ENCODE measurements at places on chromosomes 11 and 22. TPM values are rescaled to one million over a fixed set of nuclear protein-coding genes. Genes with fewer than 3 reads are reported as not detected.

Gene MS4A6A
- total RNA-seq, result not detected

Gene GUCY1A2
- 0.58 TPM for total RNA-seq

Gene APOL1
- 0.12 TPM for total RNA-seq

Gene SART1
- 63.5 TPM for total RNA-seq

GRCh38 chr11:105823495-105824033 is 198.5 kb downstream of the MSANTD4 start:
- H3K4me1 ChIP-seq, result no peaks in the 10 kb centered on the region
- H3K36me3 ChIP-seq, result no peaks in the 10 kb centered on the region
- no peaks in the 10 kb centered on the region for H3K27me3 ChIP-seq
- H3K27ac ChIP-seq, result no peak overlapping the region
- DNase-seq, result no peak

DNA sequence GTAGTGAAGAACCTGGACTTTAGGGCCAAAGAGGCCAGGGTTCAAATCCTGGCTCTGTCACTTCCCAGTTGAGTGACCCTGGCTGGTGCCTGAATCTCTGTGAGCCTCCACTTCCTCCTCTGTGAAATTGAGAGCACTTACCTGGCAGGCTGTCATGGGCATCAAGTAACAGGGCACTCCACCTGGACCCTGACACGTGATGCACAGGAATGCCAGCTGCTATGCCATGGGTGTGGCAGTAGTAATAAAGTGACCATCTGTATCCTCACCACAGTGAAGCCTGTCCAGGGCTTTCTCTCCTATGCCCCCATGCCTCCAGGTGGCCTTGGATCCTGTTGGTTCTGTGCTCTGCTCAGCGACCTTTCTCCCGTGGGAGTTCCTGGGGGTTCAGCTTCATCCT is 29.8 kb upstream of the PPP6R3 start:
- H3K4me1 ChIP-seq, result peaks cover 8% of the 10 kb centered on the region
- peaks cover 83% of the 10 kb centered on the region for H3K36me3 ChIP-seq
- no peak overlapping the region for H3K27ac ChIP-seq
- no peak for DNase-seq
- H3K4me3 ChIP-seq, result no peak overlapping the region

GRCh38 chr11:98600786-98601773 is 419.7 kb upstream of the CNTN5 start:
- no peak for DNase-seq

GRCh38 chr11:16873289-16873688 is 134.8 kb downstream of the C11orf58 start:
- no peaks in the 10 kb centered on the region for H3K36me3 ChIP-seq
- no peak for DNase-seq
- H3K27ac ChIP-seq, result no peak overlapping the region
- peaks cover 23% of the 10 kb centered on the region for H3K27me3 ChIP-seq
- H3K4me1 ChIP-seq, result no peaks in the 10 kb centered on the region
- no peak overlapping the region for H3K4me3 ChIP-seq

DNA sequence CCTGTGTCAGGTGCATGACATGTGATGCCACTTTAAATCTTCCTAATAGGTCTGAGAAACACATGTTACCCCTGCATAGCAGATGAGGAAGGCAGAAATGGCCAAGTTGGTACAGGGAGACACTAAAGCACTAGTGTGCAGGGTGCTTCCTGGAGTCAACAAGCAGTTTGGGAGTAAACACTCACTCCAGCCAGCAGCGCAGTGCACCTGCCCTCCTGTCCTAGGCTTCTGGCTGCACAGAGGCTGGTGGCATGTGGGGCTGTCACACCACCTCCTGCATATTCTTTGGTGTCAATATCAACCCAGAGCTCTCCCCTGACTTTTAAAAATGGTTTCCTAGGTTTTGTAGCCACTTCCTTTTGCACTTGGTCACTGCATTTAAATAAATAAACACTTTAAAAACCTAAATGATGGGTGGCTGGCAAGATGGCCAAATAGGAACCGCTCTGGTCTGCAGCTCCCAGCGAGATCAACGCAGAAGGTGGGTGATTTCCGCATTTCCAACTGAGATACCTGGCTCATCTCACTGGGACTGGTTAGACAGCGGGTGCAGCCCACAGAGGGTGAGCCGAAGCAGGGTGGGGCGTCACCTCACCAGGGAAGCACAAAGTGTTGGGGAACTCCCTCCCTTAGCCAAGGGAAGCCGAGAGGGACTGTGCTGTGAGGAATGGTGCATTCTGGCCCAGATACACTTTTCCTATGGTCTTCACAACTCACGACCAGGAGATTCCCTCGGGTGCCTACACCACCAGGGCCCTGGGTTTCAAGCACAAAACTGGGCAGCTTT is 33.5 kb downstream of the GAB4 start:
- no peaks in the 10 kb centered on the region for H3K4me1 ChIP-seq
- peaks cover 5% of the 10 kb centered on the region for H3K27me3 ChIP-seq
- H3K27ac ChIP-seq, result no peak overlapping the region
- no peaks in the 10 kb centered on the region for H3K36me3 ChIP-seq

DNA sequence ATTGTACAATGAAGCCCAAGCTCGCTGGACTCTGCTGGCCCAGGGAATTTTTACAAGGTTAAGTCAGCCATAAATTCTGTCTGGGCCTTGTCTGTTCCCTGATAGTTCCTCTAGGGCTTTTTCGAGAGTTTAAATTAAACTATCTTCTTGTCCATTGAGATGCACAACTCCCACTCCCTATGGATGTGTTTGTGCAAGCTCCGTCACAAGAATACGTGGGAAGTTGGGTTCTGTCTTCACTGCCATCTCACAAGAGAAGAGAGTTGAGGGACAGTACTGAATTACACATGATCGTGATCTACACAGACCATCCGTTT is 153.6 kb upstream of the TTC12 start:
- no peaks in the 10 kb centered on the region for H3K27me3 ChIP-seq
- H3K4me1 ChIP-seq, result peaks cover 32% of the 10 kb centered on the region
- no peak for DNase-seq
- no peaks in the 10 kb centered on the region for H3K36me3 ChIP-seq
- H3K4me3 ChIP-seq, result no peak overlapping the region
- H3K27ac ChIP-seq, result no peak overlapping the region

DNA sequence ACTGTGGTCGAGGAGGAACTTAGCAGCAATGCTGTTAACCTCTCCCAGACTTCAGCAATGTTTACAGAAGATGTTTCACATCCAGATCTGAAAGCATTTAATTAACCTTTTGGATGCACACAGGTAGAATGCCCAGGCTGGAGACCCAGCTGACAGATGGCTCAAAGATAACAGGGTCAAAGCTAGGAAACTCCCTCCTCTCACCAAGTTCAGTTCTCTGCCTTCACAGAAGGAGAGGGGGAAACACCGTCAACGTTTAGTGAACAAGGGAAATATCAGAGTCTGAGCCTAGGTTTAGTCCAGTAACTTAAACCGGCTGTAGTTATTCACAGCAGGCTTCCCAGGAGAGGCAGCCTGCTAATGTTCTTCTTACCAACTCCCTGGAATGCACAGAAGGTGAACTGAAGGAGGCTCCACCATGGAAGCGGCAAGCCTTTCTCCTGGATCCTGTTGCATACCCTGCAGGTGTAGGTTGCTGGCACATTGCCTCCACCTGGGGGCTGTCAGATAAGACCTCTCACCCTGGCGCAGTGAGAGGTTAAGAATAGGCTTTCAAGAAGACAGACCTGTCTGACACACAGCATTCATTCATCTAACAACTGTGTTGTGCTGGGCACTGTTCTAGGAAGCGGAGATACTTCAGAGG is 23.5 kb upstream of the ANKK1 start:
- H3K4me3 ChIP-seq, result no peak overlapping the region
- DNase-seq, result no peak
- H3K27ac ChIP-seq, result no peak overlapping the region
- H3K36me3 ChIP-seq, result no peaks in the 10 kb centered on the region

GRCh38 chr11:69172674-69173073 is 16.9 kb downstream of the SMIM38 start:
- DNase-seq, result no peak
- peaks cover 13% of the 10 kb centered on the region for H3K4me1 ChIP-seq
- no peak overlapping the region for H3K4me3 ChIP-seq
- no peaks in the 10 kb centered on the region for H3K27me3 ChIP-seq

Data from SJCRH30 (cell line).